ENCODE measurements at places on chromosomes 5 and 9. TPM values are rescaled to one million over a fixed set of nuclear protein-coding genes. Genes with fewer than 3 reads are reported as not detected.

Gene BTNL8
- total RNA-seq, result 0.32 TPM

Gene WDR38
- total RNA-seq, result not detected

Gene C8G
- 755 TPM for total RNA-seq

Gene ARID3C
- total RNA-seq, result 1.7 TPM

Gene FCN2
- 46.6 TPM for total RNA-seq

Gene TMC1
- total RNA-seq, result not detected

Gene LYRM7
- total RNA-seq, result 4.5 TPM

- no peak overlapping the region for H3K27ac ChIP-seq
- H3K36me3 ChIP-seq, result peaks cover 8% of the 10 kb centered on the region
- no peak for DNase-seq
- no peaks in the 10 kb centered on the region for H3K27me3 ChIP-seq
- H3K4me1 ChIP-seq, result no peaks in the 10 kb centered on the region
Observed at GRCh38 chr5:160097991-160098390, 21.3 kb downstream of the PWWP2A start.

GRCh38 chr5:38258319-38259061, at the start of gene EGFLAM:
TSS of gene EGFLAM (plus strand) at chr5:38258559. CDS start at chr5:38258755, 196 bp downstream.
- peaks cover 7% of the 10 kb centered on the region for H3K27me3 ChIP-seq
- H3K4me1 ChIP-seq, result no peaks in the 10 kb centered on the region
- H3K36me3 ChIP-seq, result no peaks in the 10 kb centered on the region
- no peak within 1 kb of the TSS for H3K27ac ChIP-seq
- peak; percentile 30 for DNase-seq
- H3K4me3 ChIP-seq, result peak within 1 kb of the TSS; percentile 48

DNA sequence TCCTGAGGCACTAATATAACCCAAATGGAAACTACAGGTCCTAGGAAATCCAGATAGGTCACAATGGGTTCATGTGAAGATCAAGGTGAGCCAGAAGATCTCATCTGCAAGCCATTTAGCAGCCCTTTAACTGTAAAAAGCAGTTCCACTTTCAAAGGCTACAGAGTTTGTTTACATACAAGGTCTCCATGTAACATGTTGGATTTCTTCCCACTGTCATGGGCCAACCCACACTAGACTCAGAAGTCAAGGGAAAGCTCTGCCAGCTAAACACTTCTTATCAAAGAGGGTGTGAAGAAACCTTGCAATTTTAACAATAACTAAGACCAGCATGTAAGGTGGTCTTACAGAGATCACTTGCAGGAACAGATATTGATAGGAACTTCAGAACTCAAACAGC, 3.8 kb upstream of the CTNNAL1 start:
- peaks cover 4% of the 10 kb centered on the region for H3K4me1 ChIP-seq
- DNase-seq, result no peak
- H3K36me3 ChIP-seq, result no peaks in the 10 kb centered on the region

GRCh38 chr5:6822556-6823343, 109.5 kb downstream of the TENT4A start:
- H3K4me3 ChIP-seq, result no peak overlapping the region
- no peak overlapping the region for H3K27ac ChIP-seq
- H3K36me3 ChIP-seq, result no peaks in the 10 kb centered on the region
- no peaks in the 10 kb centered on the region for H3K27me3 ChIP-seq

- H3K27ac ChIP-seq, result no peak overlapping the region
- no peaks in the 10 kb centered on the region for H3K36me3 ChIP-seq
- H3K4me1 ChIP-seq, result no peaks in the 10 kb centered on the region
Observed at GRCh38 chr9:77128125-77128789, 49.1 kb upstream of the VPS13A start.

DNA sequence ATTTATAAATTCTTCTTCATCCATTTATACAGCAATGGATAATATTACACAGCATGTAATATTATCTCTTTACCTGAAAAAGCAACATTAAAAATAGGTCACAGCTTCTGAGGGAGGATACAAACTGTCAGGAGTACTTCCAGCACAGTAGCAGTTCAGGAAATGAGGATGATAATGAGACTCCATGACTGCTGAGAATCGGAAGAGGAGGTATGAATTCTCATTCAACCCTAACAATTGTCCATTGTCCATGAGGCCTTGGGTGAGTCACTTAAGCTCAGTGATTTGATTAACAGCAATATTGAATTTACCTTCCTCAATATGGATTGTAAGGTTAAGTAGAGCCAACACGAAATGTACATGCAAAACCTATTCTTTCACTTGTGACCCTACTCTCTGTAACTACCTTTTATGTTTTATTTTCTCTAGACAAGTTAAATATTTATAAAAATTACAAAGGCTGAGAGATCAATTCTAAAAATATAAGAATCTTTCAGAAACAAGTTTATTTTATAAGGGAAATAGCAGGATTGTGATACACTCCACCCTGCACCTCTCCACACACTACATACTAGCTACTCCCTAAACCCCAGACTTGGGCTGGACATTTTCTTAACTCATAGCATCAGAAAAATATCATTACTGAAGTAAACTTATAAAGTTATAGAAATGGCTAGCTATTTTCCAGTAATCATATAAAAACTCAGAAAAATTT, 159.1 kb upstream of the ACOT12 start:
- H3K36me3 ChIP-seq, result no peaks in the 10 kb centered on the region
- H3K27me3 ChIP-seq, result no peaks in the 10 kb centered on the region
- H3K27ac ChIP-seq, result no peak overlapping the region
- no peak overlapping the region for H3K4me3 ChIP-seq
- no peaks in the 10 kb centered on the region for H3K4me1 ChIP-seq
- DNase-seq, result no peak

- no peaks in the 10 kb centered on the region for H3K4me1 ChIP-seq
- H3K27ac ChIP-seq, result no peak overlapping the region
- H3K27me3 ChIP-seq, result no peaks in the 10 kb centered on the region
- no peak for DNase-seq
Observed at GRCh38 chr5:133665571-133665970, 53.2 kb upstream of the FSTL4 start.

DNA sequence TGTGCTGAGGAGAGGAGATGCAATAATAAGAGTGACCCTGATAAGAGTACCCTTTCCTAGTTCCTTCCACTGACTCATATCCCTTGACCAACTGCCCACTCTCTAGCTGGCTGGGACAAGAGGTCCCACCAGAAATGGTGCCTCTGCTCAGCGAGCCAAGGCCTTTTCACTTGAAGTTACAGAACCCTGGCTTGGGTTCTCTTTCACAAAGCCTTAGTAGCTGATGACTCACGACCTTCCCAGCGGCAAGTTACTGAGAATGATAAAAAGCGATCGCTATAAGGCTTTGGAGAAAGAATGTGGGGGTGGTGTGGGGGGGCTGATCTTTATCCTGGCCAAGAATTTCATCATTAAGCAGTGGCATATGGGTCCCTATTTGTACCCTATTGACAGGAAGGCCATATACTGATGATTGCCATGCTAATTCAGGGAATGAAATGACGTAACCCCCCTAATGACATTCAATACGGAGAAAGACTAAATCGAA, 90.3 kb downstream of the FBXO38 start:
- H3K4me3 ChIP-seq, result no peak overlapping the region
- no peak overlapping the region for H3K27ac ChIP-seq
- H3K4me1 ChIP-seq, result no peaks in the 10 kb centered on the region
- no peaks in the 10 kb centered on the region for H3K36me3 ChIP-seq
- no peak for DNase-seq

GRCh38 chr5:68253624-68254585, 38.3 kb downstream of the PIK3R1 start:
- H3K27ac ChIP-seq, result no peak overlapping the region
- H3K27me3 ChIP-seq, result no peaks in the 10 kb centered on the region
- H3K4me3 ChIP-seq, result no peak overlapping the region
- H3K4me1 ChIP-seq, result peaks cover 56% of the 10 kb centered on the region

- H3K27ac ChIP-seq, result no peak overlapping the region
- no peaks in the 10 kb centered on the region for H3K27me3 ChIP-seq
- DNase-seq, result no peak
- no peaks in the 10 kb centered on the region for H3K36me3 ChIP-seq
- no peak overlapping the region for H3K4me3 ChIP-seq
Observed at GRCh38 chr9:16710888-16711287, 159.6 kb downstream of the BNC2 start.

DNA sequence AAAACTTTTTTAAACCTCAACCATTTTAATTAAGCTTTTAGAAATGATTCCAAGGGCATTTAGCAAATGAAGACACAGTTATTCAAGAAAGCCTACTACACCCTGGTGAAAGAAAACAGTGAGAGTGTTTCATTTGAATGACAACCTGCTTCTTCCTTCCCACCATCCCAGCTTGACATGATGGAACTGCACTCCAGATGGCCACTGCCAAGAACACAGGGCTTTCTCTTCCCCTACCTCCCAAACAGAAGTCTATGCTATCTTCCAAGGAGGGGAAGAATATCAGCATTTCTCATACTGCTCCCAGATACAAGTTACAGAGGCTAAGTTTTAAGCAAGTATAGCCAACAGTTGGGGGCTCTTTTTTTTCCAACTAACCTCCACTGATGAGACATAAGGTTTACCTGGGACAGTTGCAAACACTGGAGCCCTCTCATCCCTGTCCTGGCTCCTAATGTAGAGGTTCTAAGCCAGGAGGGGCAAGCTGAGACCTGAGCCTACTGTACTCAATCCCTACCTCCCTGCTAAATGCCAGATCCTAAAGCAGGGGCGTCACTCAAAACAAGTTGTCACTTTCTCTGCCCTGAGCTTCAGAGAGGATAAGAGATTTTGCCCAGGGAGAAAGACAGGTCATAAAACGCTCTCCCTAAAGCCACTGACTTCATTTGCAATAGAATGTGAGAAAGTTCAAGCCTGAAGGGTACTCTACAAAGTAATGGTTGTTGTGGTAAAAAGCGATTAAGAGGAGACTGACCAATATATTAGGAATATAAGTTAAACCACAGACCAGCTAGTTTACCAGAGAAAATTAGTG, 88.5 kb upstream of the SLC27A6 start:
- no peaks in the 10 kb centered on the region for H3K4me1 ChIP-seq
- H3K27me3 ChIP-seq, result peaks cover 3% of the 10 kb centered on the region
- no peak for DNase-seq
- no peaks in the 10 kb centered on the region for H3K36me3 ChIP-seq
- H3K27ac ChIP-seq, result no peak overlapping the region
- H3K4me3 ChIP-seq, result no peak overlapping the region

DNA sequence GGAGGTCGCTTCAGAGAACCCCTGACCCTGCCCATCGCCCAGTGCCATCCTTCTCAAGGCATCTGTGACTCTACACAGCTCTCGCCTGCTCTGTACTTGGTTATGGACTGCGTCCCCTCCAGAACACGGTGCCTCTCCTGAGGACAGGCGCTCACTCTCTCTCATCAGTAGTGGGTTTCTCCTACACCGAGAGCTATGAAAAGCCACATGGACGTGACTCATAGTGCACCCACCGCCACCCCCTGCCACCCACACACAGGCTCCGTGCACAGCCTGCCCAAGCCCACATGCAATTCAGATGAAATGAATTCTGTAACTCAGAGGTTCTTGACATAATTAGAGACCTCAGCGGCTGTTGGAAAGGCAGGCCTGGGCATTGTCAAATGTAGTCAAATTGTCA, 13.9 kb downstream of the GTF3C5 start:
- H3K4me1 ChIP-seq, result no peaks in the 10 kb centered on the region
- no peak for DNase-seq
- H3K27ac ChIP-seq, result no peak overlapping the region
- H3K36me3 ChIP-seq, result peaks cover 15% of the 10 kb centered on the region
- H3K27me3 ChIP-seq, result no peaks in the 10 kb centered on the region

Data from right lobe of liver (tissue), 6 donors.